Neuronal stem cell (in vitro differentiated cells): ENCODE measurements at places on chromosomes 5 and 9.
A peak's percentile ranks its signal among the peaks of the same experiment; 100 is the strongest.

DNA sequence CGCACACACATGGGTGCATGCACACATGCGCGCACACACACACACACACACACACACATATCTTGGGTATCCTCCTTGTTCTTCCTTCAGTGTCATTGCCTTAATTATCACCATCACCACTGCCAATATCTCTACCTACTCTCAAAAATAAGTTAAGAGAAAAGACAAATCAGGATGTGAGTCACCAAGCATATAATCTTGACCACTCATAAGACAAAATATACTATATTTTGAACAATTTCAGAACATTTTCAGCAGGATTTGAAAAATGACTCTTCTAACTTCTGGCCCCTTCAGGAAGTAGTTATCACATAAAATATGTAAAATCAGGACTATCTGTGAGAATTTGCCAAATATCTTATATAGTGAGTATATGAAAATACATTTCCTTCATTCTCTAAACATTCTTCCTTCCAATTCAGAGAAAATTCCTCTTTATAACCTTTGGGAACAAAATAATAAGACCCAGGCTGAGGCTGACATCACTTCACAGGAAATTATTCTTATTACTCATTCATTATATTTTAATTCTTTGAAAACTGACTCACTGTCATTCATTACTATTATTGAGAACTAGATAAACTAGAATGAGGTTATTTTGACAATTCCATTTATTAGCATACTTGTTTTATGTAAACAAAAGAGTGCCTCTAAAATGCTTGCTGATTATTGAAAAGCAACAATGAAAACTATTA, 772.0 kb upstream of the ACO1 start:
- DNase-seq, result no peak

DNA sequence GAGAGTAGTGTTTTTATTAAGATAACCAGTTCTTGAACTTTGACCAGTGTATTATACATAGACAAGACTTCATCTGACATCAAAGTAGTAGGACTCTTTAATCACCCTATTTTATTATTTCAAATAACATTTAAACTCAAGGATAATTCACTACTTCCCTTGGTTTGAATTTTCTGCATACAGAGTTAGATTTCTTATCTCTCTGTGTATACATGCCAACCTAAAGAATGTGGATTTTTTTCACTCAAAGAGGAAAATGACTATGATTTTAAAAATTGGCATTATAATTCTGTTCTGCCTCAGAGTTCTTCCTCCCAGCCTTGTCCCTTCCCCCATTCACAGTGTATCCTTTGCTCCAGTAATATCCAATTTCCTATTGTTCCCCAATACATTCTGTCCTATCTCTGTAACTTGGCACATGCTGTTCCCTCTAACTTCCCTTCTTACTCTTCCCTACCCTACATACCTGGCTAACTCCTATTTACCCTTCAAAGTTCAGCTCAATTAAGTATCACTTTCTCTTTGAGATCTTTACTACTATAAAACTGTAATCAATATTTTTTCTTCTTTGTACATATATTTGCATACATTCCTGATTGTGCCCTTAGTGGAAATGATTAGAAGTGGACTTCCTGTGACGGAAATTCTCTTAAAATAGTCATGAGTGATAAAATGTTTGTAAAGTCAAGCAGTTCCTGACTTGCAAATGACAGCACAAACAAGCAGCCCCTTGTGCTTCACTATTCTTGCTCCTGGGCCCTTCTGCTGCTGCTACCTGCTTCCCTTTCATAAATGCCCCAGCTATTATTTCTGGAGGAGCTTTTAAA, 38.1 kb upstream of the DENND4C start:
- no peak for DNase-seq

DNA sequence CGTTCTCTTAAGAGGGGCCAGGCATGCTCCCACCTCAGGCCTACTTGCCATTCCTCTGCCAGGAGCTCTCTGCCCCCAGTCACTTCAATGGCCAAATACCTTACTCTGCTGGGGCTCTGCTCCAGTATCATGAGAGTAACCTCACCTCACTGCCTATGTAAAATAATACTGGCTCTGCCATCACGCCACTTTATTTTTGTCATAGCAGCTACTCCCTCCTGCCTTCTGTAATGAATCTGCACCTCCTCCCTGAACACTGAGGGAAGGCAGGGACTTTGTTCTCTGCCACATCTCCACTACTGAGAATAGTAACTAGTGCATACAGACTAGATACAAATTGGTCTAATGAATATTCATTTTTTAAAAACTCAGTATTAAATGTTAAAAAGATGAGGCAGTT, 33.8 kb downstream of the MACROH2A1 start:
- DNase-seq, result no peak

DNA sequence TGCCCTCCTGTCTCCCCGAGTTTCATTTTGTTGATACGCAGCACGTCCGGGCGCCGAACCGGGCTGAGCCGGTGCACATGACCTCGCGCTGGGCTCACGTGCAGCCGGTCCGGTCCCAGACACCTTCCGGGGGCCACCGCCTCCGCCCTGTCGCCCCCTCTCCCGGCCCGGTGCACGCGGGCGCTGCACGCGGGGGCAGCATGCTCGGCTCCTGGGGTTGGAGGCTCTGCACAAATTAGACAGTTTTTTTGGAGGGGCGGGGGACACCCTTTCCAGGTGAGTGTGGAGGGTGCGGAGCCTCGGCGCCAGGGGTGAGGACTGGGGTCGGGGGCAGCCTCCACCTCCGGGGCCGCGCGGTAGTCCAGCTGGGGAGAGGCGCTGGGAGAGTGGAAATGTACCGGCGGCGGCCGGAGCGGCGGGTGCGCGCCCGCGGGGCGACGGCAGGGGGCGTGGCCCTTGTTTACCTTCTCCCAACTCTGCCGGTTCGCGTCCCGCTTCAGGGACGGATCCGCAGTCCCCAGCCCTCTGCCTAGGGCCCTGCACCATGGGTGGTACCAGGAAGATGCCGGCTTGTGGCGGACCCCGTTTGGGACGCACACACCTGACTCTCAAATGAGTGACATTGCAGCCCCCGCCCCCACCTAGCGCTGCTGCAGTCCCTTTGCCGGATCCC, 1.1 kb downstream of the JADE2 start:
- DNase-seq, result peak; percentile 55

DNA sequence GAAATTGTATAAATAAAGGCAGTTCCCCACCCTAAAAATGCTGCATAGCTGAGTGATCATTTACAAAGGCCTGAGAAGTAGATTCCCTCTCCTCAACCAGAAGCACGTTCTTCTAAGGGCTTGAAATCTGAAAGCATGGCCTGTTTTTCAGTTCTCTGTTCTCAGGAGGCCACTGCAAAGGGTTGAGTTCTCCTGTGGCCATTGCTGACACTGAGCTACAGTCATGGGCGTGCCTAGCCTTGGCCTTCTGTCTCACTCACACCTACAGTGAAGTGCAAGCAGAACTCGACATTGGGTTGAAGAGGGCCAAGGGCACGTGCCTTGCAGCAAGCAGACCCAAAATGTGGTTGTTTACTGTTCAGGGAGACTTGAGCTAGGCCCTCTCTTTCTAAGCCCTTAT, 276.6 kb upstream of the VLDLR start:
- DNase-seq, result no peak

GRCh38 chr5:172918421-172919371, 40.5 kb upstream of the RPL26L1 start:
- no peak for DNase-seq

GRCh38 chr9:71897577-71897976, 13.4 kb downstream of the ABHD17B start:
- no peak for DNase-seq

DNA sequence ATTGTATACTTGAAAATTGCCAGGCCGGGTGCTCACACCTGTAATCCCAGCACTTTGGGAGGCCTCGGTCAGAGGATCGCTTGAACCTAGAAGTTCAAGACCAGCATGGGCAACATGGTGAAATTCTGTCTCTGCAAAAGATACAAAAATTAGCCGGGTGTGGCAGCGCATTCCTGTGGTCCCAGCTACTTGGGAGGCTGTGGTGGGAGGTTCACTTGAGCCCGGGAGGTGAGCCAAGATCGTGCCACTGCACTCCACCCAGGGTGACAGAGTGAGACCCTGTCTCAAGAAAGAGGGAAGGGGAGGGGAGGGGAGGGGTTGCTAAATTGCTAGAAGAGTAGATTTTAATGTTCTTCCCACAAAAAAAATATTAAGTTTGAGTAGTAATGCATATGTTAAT, 53.2 kb downstream of the FNBP1 start:
- no peak for DNase-seq

DNA sequence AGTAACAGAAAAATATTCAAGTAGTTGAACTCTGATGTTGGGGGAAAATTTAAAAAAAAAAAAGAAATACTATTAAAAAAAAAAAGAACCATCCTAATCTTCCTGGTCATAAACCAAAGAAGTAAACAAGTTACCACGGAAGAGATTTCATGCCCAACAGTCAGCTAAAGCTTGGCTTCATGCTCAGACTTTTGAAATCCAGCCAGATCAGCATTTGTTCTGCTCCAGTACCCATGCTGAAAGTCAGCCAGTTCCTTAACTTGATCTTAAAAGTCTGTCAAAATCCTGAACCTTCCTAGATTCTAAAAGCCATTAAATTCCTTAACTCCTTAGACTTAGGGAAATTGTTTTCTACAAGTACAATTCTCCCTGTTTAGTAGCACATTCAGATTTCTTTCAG, 908.7 kb upstream of the CDH9 start:
- peak; percentile 3 for DNase-seq

DNA sequence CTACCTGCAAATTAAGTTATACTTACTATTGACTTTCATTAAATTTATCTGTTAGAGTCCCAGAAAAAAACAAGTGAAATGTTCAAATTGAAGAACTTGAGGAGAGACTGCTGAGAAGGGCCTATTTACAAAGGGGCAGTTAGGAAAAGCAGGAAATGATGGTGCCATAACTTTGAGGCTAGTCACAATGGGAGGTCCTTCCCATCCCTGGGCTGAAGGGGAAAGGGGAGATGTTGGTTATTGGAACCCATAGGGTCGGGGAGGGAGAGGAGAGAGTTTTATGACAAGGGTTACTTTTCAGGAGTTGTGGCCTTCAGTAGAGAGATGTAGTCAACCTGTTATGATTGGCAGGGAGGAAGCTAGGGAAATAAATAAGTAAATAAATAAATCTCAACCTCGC, 169.1 kb downstream of the DMRT2 start:
- no peak for DNase-seq

GRCh38 chr9:133715295-133715865, 22.8 kb downstream of the SARDH start:
- no peak for DNase-seq

DNA sequence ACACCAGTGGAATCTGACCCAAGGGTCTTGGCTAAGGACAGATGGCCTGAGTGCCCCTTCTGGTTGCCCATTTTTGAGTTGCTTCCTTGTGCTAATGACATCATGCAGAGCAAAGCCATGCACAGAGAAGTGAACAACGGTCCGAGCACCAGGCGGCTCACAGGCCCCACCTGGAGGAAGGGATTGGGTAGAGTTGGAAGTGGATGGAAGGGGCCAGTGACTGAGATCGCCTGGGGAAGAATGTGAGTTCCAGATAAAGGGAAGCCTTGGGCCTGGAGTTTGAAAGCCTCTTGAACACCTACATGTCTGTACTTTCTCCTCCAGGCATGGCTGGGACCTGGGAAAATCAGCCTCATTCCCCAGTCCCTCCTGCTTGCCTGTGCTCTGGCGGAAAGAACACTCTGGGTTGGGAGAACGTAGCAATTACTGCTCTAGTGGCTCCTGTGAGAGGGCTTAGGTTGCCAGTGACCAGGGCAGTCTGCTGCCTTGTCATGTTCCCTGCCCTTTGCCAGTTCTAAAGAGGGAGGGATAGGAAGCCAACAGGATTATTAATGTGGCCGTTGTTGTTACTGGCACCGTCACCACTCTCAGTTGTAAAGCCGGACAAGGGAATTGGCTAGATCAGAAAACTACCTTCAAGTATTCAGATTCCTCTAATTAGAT, 62.5 kb upstream of the PTPN3 start:
- no peak for DNase-seq

DNA sequence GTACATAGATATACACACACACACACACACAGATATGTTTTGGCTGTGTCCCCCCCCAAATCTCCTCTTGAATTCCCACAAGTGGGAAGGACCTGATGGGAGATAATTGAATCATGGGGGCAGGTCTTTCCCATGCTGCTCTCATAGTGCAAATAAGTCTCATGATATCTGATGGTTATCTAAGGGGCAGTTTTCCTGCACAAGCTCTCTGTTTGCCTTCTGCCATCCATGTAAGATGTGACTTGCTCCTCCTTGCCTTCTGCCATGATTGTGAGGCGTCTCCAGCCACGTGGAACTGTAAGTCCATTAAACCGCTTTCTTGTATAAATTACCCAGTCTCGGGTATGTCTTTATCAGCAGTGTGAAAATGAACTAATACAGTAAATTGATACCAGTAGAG, 15.9 kb upstream of the ALDOB start:
- DNase-seq, result no peak

DNA sequence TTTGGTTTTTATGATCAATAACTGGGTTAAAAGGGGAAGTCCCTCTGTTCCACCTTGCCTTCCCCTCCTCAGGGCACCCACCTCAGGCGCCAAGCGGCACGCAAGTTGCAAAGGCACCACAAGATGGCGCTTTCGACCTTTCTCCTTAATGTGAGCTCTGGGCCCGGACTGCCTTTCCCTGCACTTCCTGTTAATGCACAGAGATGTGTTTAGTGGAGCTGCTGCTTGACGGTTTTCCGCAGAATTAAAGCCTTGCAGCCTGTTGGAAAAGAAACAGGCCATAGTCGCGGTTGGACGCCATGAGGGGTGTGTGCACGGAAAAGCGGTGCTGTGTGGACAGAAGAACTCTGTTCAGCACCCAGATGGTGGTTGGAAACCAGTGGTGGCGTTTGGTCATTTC, 17.9 kb downstream of the CXCL14 start:
- DNase-seq, result peak; percentile 75

DNA sequence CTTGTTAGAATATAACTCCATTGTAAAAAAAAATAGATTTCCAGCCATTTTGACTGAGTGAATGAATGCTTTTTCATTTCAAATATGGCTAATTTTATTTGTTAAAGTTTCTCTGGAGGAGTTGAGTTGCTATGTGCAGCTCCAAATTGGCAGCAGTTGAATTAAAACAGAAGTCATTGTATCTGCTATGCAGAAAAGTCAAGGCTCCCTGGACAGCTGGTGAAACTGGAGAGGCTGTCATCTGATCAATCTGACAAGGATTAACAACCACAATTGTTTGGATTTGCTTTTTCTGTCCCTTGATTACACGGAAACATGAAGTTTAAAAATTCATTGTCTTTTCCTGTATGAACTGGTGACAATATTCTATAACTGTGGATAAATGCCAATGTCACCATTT, 713.9 kb downstream of the EFNA5 start:
- DNase-seq, result no peak
